MCF 10A (cell line): ENCODE measurements at places on chromosomes 12 and 14.
A peak's percentile ranks its signal among the peaks of the same experiment; 100 is the strongest.

DNA sequence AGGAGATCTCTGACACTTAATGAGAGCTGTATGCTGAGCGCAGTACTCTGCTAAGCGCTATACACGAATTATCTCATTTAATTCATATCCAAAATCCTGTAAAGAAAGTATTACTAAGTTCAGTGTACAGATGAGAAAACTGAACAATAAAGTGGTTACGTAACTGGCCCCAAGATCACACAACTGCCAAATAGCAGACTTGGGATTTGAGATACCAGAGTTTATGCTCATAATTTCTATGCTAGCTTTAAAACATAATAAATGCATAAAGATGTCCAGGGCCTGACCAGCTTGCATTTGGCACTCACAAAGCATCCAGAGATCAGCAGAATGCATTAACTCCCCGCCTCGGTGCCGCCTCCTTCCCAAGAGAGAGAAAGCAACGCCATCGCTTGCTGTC, 83.2 kb upstream of the PWP1 start:
- no peak for DNase-seq

- DNase-seq: no peak
These were observed 361.2 kb downstream of the CCER1 start for GRCh38 chr12:90593596-90594295.

DNA sequence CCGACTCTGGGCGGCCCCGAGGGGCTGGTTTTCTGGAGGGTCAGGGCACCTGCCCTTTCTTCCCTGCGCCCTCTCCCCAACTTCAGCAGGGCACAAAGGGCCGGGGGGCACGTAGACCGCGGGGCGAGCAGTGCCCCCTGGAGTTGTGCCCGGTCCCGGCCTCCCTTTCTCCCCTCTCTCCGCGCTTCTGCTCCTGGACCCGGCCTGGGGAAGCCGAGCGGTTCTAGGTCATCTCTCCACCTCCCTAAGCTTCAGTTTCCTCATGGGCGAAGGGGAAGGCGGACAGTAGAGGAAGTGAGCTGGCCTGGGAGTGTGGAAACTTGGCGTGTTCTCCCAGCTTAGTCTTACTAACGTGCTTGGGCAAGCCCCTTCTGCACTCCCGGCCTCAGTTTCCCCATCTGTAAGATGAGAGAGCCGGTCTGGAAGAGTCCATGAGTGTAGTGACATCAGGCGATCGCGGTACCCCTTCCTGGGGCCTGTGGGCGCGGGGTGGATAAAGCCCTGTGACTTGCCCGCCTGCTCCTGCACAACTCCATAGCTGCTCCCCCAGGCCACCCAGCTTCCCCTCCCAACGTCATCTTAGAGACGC, 158.6 kb upstream of the PARP11 start:
- DNase-seq: peak; percentile 79

DNA sequence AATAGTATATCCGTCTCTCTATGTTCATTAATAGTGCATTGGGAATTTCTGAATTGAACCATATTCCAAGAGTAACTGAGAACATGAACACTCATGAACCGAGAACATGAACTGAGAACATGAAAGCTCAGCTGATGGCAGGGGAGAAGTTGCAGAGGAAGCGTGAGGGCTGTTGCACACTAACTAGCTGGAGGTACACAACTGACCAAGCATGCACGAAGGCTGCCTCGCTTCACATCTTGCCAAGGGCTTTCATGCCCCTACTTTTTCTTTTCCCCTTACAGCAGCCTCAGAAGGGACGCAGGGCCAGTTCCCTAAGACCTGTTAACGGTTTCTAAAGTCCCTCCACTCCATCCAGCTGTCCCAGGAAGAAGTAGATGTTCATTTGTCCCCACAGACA, 4.3 kb downstream of the RNASE1 start:
- no peak for DNase-seq
